Natural killer cell (primary cell): ENCODE measurements at places on chromosomes 13 and 19. TPM values are rescaled to one million over a fixed set of nuclear protein-coding genes. Genes with fewer than 3 reads are reported as not detected.
A peak's percentile ranks its signal among the peaks of the same experiment; 100 is the strongest.

DNA sequence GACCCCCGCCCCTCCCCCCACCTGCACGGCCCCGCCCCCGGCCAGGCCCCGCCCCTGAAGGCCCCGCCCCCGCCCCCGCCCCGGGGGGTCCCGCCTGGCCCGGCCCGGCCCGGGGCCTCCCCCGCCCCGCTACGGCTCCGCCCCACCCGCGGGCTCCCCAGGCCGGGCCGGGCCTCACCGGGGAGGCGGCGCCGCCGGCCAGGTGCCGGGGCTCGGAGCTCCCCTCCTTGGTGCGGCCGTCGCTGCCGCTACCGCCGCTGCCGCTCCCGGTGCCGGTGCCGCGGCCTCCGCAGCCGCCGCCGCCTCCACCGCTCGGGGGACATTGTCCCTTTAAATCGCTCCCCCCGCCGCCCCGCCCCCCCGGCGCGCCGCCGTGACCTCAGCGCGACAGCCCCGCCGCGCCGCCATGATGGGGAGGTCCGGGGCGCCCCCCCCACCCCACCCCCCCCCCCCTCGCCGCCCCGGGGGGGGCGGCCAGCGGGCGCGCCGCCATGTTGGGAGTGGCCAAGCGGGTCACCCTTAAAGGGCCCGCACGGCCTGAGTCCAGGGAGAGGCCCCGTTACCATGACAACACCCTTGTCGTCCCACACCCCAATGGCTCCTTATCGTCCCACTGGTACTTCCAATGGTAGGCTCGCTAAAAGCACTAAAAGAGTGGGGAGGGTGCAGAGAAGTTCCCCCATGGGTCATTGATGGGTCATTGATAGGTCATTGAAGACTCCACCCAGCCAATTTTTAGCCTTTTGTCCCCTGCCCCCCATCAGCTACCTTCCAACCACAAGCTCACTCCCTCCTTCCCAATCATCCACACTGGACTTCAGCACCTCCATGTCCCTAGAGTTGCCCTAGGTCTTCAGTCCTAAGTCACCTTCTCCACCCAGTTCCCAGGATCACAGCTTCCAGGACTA, at the start of gene WIZ:
Gene WIZ, minus strand, starts transcription at position 337 of the 908 bp plus-strand sequence. CDS start 1,649 bp downstream, outside the sequence.
- peak; percentile 86 for DNase-seq

GRCh38 chr19:17005000-17005399, 21.6 kb downstream of the CPAMD8 start:
- DNase-seq, result no peak

DNA sequence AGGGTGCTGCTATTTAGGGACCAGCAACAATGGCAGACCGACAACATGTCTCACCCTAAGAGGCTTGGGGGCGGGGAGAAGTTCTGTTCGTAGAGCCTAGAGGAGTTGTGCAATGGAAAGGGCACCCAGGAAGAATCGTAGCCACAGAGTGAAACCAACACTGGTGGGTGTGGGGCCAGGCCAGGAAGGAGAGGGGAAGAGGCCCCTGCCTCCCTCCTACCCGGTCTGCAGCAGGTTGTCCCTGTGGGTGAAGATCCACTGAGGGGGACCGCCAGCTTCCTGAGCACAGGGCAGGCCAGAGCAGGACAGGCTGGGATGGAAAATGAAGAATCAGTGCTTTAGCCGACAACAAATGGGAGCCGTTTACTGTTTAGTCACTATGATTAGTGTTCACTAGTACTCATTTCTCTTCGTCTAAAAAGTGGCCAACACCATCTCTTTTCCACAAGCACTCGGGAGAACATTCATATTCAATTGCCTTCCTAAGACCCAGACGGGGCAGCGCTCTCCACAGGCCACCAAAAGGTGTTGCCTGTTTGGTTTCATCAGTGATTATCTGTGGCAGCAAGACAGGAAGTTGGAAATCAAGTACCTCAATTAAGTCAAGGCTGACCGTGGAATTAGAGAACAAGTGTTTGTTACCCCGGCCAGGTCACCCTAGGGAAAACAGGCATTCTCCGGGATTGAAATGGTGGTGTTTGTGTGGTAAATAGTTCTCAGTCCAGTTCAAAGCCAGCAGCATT, 1.1 kb upstream of the ATP11A start:
- no peak for DNase-seq

GRCh38 chr19:52527956-52528351, 486 bp downstream of the ZNF808 start:
- DNase-seq, result no peak

DNA sequence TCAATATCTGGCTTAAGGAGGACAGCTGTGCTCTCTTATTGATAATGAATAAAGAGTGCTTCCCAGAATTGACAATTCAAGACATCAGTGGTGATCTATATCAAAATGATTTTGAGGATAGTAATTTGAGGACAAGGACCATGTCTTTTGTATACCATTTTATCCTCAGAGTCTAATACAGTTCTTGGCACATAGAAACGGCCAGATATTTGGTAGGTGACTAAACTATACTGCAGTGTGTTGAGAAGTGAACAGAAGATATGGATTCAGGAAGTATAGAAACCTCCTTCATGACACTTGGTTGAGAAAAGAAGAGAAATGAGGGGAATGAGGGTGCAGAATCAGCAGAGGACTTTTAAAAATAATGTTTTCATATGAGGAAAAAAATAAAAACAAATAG, 16.1 kb upstream of the LMO7 start:
- no peak for DNase-seq

GRCh38 chr13:56134524-56134923, 1006.2 kb upstream of the PRR20A start:
- DNase-seq, result no peak

GRCh38 chr13:28089065-28089464, 11.3 kb downstream of the FLT3 start:
- no peak for DNase-seq

DNA sequence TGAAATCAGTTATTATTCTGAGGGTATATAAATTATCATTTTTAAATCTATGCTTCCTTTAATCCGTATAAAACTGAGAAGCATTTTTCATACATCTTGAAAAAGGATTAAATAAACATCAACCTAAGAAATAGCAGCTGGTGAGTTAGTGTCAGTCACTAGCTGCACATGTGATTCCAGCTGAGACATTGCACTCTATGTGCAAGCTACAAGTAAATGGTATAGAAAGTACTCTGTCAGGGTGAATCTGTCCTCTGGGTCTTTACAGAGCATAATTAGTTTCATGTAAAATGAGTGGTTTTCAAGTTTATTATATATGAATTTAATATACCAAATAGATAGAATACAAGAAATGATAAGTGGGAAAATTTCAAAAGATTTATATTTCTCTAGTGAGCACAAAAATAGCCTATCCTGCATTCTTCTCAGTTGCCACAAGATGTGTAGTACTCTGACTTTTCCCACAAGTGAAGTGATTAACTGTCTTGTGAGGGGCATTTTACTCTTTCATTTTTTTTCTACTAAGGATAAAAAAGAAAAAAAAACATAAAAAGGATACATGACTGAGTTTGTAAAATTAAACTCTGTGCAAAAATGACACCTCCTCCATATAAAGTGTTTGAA, 1372.1 kb downstream of the PCDH9 start:
- DNase-seq, result no peak

- no peak for DNase-seq
Observed at GRCh38 chr19:22605275-22606211, 28.6 kb upstream of the ZNF492 start.

- no peak for DNase-seq
Observed at GRCh38 chr13:51370116-51370515, 30.6 kb downstream of the SERPINE3 start.

GRCh38 chr13:37747071-37747612, 122.4 kb downstream of the TRPC4 start:
- DNase-seq, result no peak

GRCh38 chr13:99526549-99526948, 25.3 kb downstream of the TM9SF2 start:
- DNase-seq, result no peak

GRCh38 chr19:1417145-1417544, 9.8 kb downstream of the DAZAP1 start:
- DNase-seq, result no peak

GRCh38 chr13:34346626-34347025, 528.7 kb downstream of the RFC3 start:
- DNase-seq, result no peak

- DNase-seq, result no peak
Observed at GRCh38 chr13:102654756-102655155, 40.1 kb downstream of the METTL21C start.

DNA sequence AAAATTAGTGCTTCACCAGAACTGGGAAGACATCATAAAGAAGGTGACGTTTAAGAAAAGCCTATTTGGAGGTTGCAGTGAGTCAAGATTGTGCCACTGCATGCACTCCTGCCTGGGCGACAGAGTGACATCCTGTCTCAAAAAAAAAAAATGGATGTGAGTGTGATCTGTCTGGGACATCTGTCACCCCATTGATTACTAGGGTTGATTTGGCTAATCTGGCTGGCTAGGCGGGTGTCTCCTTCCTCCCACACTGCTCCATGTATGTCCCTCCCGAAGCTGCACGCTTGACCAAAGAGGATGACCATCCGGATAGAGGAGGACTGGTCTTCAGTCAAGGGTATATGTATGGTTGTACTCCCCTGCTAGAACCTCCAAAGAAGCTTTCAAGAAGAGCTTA, 2.6 kb downstream of the GTF2F2 start:
- no peak for DNase-seq

DNA sequence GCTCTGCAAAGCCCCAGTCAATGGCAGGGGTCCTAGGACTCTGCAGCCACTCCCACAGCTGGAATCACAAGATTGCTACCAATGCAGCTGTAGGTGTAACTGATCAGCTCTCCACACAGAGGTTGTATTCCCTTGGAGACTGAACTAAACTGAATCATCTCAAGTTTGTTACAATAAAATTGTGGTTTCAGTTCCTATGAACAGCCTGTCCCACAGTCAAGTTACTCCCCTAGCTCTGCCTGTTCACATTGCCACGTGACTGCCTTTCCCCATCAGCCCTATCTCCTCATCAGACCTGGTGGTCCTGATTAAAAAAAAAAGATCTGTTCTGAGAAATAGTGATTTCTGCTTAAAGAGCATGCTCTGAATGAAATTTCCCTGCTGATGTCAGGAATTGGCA, 287.9 kb upstream of the NBEA start:
- no peak for DNase-seq

GRCh38 chr19:55354698-55355212, at the start of gene COX6B2:
Gene COX6B2, minus strand, starts transcription at chr19:55354719. Its CDS starts 198 bp downstream, at chr19:55354521.
- DNase-seq, result no peak

DNA sequence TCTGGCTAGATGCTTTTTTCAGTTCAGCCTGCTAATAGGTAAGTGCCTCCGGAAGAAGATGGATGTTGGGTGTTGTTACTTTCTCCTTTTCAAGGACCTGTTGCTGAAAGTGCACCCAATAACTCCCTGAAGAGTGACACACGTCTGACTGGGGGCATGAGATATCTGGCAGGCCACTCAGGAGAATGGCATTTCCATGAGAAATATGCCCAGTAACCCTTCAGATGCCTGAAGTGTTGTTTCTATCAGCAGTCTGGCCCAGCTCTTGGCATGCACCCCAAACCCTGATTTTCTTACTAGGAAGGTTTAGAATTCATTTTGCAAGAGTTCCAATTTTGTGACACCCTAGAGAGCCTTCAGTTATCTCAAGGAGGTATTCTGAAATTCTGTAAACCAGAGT, 71.5 kb downstream of the ARHGAP35 start:
- no peak for DNase-seq

- no peak for DNase-seq
Observed at GRCh38 chr19:38388349-38389100, at the start of gene SPRED3. Gene SPRED3, plus strand, starts transcription at chr19:38388697. Its CDS starts 1,606 bp downstream, at chr19:38390303.

- peak; percentile 64 for DNase-seq
Observed at GRCh38 chr13:99303863-99304521, 3.2 kb downstream of the GPR183 start.

DNA sequence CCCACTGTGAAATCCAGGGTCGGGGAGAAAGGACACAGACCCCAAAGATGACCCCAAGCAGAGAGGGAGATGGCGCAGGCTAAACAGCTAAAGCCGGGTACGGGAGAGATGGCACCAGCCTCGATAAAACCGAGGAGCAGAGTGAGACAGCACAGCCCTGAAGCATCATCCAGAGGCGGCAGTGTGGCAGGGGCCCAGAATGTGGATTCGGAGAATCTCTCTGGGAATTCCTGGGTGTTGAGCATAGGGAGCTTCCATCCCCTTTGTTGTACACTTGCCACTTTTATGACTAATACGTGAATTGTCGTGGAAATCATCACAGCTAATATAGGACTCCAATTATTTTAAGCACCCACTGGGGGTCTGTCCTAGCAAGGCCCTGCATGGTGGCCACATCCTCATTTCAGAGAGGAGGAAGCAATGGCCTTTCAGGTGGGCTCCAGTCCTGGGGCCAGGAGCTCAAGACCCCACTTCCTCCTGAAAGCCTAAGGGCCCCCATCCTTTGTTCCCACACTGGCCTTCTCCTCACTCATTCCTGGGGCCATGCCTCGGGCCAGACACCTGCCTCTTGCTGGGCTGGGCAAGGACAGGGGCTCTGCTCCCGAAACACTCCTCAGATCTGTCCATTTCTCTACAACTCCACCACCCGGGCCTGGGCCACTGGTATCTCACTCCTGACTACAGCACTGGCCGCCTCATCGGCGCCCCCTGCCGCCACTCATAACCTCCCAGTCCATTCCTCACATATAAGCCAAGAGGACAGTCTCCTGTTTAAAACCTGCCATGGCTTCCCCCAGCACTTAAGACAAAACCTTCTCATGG, 29.3 kb upstream of the ATP1A3 start:
- no peak for DNase-seq

- no peak for DNase-seq
Observed at GRCh38 chr13:42553098-42554046, 20.6 kb upstream of the TNFSF11 start.

- DNase-seq, result no peak
Observed at GRCh38 chr13:27355894-27356293, 68.5 kb upstream of the GTF3A start.

GRCh38 chr19:31946491-31946890, 398.9 kb upstream of the ZNF507 start:
- no peak for DNase-seq

DNA sequence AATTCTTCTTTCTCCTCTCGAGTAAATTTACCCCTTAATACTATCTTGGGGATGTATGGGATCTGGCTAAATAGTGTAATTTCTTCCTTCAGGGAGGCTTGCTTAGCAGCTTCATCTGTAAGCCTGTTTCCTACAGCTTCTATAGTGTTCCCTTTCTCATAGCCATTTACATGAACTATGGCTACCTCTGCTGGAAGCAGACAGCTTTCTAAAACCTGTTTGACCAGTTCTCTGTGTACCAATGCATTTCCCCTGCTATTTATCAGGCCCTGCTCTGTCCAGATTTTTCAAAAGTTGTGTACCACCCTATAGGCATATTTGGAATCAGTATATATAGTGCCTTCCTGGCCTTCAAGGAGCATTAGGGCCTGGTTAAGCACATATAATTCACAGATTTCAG, 113.6 kb upstream of the PCDH9 start:
- DNase-seq, result no peak

GIPR gene
- total RNA-seq, result 20.7 TPM

APOC1 gene
- total RNA-seq, result not detected

KLK4 gene
- not detected for total RNA-seq

NDUFA13 gene
- 165 TPM for total RNA-seq

CLIP3 gene
- 1.3 TPM for total RNA-seq

SBSN gene
- total RNA-seq, result not detected

ZNF888 gene
- total RNA-seq, result 13.5 TPM

NCR1 gene
- 244 TPM for total RNA-seq

ZNF177 gene
- total RNA-seq, result 1.5 TPM

ITPKC gene
- total RNA-seq, result 8.7 TPM

CEACAM19 gene
- total RNA-seq, result 2.6 TPM

HCN2 gene
- 1.1 TPM for total RNA-seq

CCL25 gene
- not detected for total RNA-seq

NLRP9 gene
- not detected for total RNA-seq

NLRP7 gene
- total RNA-seq, result not detected

INAFM1 gene
- 10.3 TPM for total RNA-seq
